Activated T-cell treated with anti-CD3 and anti-CD28 coated beads, Interleukin-2, amount 50 U/mL, for 72 hours (primary cell): ENCODE measurements at places on chromosomes 1 and 21.

DNA sequence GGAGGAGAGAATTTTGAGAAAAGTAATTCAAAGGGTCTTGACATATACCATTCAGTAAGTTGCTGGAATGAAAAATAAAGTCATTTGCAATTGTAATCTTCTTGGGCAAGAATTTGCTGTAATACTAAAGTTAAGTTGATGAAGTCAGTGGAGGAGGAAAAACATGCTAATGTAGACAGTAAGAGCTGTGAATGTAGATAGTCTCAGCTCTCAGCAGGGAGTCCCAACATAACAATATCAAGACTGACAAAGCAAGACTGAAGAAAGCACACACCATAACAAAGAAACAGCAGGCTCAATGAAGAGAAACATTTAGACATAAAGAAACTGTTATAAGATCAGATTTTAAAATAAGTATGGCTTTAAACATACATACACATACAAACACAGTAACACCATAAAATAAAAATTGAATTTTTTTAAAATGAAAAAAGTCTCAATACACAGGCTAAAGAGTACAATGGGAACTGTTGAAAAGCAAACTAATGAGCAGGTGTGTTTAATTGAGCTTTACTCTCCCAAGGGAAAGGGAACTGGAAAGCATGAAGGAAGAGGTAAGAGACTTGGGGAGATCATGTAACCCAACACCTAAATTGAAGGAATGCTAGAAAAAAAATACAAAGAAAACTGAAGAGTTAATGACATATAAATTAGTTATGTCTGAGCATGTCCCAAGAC lies 336.3 kb upstream of the NCAM2 start:
- DNase-seq, result no peak

GRCh38 chr1:158203693-158204457 lies 23.2 kb downstream of the CD1D start:
- peak; percentile 16 for DNase-seq

DNA sequence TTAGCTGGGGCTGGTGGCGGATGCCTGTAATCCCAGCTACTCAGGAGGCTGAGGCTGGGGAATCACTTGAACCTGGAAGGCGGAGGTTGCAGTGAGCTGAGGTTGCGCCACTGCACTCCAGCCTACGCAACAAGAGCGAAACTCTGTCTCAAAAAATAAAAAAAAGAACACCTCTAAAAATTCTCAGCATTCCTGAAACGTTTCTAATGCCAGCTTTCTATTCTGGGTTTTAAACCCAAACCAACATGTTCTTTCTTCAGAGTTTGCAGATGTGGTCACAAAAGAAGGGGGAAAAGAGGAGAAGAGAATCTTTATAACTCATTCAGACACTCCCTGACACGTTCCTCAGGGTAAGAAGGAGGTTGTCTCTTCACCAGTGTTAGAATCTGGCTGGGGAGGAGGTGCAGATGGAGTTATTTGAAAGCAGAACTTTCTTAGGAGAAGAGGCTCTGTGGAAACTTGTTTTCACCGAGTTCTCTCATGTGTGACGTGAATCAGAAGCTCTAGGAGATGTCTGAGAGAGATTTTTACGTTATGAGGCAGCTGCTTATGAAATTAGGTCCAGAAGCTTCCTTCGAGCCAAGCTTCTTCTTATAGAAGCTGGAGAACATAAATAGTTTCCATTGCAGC lies 17.8 kb upstream of the CNR2 start:
- DNase-seq, result no peak

DNA sequence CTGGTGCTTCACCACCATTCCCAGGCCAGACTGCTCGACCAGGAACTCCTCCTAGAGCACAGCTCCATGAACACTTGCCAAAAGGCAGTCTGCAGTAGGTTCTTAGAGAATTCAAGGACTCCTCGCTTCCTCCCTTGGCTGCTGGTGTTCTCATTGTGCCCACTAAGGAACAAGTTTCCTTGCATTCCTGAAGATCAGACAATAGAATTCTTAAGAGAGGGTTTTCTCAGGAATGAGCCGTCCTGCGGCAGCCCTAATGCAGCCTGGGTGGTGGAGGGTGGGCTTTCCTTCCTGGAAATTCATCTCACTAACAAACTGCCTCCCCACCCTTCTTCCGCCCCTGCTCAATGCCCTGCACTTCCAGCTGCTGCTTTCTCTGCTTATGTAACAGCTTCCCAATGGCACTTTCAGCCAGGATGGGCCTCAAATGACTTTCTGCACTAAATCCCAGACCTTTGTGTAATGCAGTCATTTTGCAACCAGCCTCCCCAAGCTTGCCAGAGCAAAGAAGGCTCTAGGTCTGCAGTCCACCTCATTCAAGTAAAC lies 287.9 kb downstream of the PLPP3 start:
- DNase-seq, result no peak

DNA sequence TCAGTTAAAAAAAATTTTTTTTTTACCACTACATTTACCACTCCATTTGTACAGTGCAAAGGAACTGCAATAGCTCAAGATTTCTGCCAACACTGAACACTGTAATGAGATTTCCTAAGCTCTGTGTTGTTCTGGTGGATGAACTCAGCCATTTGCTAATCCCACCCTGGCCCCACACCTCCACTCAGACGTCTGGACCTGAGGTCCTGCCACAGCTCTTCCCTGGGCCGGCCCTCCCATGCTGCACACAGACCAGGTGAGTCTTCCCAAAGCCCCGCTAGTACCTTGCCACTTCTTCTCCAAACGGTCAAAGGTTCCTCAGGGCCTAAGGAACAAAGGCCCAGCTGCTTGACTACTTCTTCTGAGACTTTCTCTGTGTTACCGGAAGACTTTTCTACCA lies 56.4 kb downstream of the SLC45A1 start:
- no peak for DNase-seq

GRCh38 chr1:26530410-26530894 lies 891 bp downstream of the RPS6KA1 start:
- DNase-seq, result no peak

DNA sequence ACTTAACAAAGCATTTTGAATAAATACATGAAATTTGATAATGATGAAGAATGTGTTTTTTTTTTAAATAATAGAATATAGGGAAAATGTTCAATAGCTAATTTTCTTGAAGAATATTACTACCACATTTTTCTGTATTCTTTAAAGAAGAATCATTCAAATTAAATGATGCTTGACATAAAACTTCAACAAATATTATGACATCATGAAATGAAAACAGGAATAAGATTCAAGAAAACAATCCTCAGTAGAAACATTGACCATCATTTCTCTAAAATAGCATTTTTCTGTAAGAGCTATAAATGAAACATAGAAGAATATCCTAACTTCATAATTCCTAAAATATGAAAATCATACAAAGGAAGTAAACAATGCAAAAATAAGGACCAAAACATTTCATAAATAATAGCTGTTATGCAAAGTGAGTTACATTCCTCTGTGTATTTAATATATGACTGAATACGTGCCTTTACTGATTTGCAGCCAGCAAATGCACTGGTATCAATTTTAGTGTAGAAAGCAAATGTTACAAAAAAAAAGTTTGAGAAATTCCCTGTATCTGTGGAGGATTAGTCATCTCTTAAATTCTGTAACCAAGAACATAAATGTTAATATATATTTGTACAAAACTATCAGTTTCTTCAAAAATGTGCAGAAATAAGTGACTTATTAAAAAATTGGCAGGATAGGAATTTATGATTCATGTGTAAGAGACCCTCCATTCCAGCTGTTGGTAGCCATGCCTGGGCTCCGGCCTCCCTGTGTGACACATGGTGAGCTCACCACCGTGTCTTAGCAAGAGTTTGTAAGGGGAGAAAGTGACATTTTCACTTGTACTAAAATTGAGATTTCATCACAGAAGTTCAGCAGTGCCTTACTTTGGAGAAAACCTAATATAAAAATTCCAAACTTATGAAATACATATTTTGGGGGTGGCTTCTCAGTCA lies 15.0 kb upstream of the PTPN14 start:
- DNase-seq, result peak; percentile 41

DNA sequence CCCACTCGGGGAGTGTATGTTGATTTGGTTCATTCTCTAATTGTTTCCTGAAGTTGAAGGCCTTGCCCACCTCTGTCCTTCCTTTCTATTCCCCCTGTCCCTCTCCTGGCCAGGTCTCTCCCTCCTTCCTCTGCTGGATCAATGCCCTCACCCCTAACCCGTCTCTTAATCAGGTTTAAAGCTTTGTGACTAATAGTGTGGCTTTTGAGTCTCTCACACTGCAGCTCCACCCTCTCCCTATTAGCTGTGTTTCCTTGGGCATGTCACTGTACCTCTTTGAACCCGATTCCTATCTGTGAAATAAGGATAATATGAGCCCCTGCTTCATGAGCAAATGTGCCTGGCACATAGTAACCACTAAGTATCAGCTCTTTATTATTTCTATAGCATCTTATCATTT lies 20.5 kb downstream of the AHDC1 start:
- DNase-seq, result no peak

- no peak for DNase-seq
Measured at GRCh38 chr1:37947364-37947763, 511 bp upstream of the INPP5B start.

- no peak for DNase-seq
Measured at GRCh38 chr1:219126377-219126776, 47.3 kb upstream of the LYPLAL1 start.

GRCh38 chr1:3345792-3346191 lies 108.7 kb upstream of the ARHGEF16 start:
- DNase-seq, result no peak

- no peak for DNase-seq
Measured at GRCh38 chr1:246270236-246270635, 236.8 kb downstream of the SMYD3 start.

DNA sequence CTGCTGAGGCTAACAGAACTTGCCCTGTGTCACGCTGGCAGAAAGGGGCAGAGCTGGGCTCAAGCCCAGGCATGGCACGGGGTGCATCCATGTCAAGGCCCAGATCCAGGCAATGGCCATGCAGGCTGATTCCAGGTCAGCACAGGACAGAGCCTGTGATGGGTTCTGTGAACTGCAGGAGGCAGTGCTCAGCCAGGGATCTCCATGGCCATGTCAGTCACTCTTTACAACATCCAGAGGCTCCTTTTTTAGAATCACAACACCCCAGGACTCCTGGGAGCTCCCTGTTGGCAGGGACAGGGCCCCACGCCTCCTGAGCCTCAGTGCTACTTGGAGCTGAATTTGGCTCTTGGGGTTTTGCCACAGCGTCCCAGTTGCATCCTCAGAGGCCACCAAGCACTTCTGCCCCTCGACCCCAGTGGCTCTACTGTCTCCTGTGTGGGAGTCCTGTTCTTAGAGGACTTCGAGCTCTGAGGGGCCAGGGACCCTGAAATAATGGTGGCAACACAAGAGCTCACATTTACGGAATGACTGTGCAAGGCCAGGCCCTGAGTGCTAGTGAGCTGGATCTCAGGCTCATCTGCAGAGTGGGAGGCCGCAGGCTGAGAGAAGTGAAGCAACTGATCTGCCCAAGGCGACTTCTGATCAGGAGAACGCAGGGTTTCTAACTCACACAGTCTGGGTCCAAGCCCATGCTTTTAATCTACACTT lies 211.5 kb downstream of the TRABD2B start:
- DNase-seq, result no peak

- no peak for DNase-seq
Measured at GRCh38 chr21:42312626-42313104, 2.5 kb downstream of the TFF3 start.

GRCh38 chr1:248416226-248416625 lies 13.4 kb downstream of the OR2T1 start:
- no peak for DNase-seq

DNA sequence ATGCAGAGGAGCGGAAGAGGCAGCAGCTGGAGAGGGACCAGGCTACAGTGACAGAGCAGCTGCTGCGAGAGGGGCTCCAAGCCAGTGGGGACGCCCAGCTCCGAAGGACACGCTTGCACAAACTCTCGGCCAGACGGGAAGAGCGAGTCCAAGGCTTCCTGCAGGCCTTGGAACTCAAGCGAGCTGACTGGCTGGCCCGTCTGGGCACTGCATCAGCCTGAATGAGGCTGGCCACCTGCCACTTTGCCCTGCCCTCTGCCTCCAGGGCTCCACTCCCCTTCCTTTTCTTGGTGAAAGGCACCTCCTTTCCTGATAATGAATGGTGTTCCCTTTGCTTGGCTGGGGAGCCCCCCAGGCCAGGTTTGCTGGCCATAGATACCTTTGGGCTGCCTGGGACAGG lies 3.3 kb upstream of the HMGN2 start:
- DNase-seq, result no peak
